Ureter (tissue), 1 donor: ENCODE measurements at places on chromosomes 11 and 22. TPM values are rescaled to one million over a fixed set of nuclear protein-coding genes. Genes with fewer than 3 reads are reported as not detected.

The LARGE2 gene
- total RNA-seq, result 18.0 TPM

The PHETA2 gene
- 7.8 TPM for total RNA-seq

DNA sequence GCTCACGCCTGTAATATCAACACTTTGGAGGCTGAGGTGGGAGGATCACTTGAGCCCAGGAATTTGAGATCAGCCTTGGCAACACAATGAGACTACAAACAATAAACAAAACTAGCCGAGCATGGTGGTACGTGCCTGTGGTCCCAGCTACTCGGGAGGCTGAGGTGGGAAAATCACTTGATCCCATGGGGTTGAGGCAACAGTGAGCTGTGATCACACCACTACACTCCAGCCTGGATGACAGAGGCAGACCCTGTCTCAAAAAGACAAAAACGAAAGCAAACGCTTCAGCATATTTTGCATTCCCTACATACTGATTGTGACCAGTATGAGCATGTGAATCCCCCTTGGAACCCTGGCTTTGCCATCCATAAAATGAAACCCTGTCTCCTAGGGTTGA is 33.9 kb upstream of the MN1 start:
- DNase-seq, result no peak

DNA sequence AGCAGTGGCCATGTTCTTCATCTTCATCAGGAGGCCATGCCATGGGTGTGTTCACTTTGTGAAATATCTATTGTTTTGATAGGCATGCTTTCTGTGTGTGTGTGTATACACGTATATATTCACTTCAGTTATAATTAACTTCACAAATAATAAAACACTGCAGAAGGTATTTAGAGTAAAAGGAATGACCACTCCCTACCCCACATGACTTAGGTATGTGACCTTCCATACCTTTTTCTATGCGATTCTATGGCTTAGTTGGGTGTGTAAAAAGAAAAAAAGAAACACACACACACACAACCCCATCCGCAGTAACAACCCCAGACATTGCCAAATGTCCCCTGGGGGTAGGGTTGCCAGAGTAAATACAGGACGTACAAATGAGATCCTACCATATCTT is 72.0 kb downstream of the CYTH4 start:
- DNase-seq, result no peak

GRCh38 chr11:68460741-68461574 is at the start of gene PPP6R3:
Gene PPP6R3 (plus strand): TSS chr11:68460752. CDS start chr11:68537665, 76,913 bp downstream.
- no peak for DNase-seq

- no peak for DNase-seq
These were observed 406.7 kb downstream of the LUZP2 start for GRCh38 chr11:24903555-24903954.

GRCh38 chr22:37485395-37486223 is 575 bp downstream of the MFNG start:
- no peak for DNase-seq

DNA sequence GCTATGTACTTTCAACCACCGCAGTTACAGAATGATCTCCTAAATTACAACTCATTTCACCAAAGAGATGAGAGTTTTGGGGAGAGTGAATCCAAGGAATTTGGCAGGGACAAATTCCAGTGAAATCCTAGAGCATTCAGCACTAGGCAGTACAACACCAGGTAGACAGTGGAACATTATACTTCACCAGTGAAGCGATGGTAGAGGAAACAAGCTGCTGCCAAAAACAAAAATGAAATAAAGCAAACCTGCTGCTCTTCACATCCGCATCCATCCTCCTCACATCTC is 16.9 kb downstream of the SMCO4 start:
- no peak for DNase-seq

- DNase-seq, result no peak
These were observed 514.1 kb downstream of the CNTN5 start for GRCh38 chr11:99534812-99535211.
